DMS53 (cell line): ENCODE measurements at places on chromosomes 11 and 22.

- peak; percentile 27 for DNase-seq
Observed at GRCh38 chr11:11993839-11994238, 14.6 kb downstream of the DKK3 start.

- DNase-seq, result no peak
Observed at GRCh38 chr22:33682927-33683326, 237.3 kb downstream of the LARGE1 start.

DNA sequence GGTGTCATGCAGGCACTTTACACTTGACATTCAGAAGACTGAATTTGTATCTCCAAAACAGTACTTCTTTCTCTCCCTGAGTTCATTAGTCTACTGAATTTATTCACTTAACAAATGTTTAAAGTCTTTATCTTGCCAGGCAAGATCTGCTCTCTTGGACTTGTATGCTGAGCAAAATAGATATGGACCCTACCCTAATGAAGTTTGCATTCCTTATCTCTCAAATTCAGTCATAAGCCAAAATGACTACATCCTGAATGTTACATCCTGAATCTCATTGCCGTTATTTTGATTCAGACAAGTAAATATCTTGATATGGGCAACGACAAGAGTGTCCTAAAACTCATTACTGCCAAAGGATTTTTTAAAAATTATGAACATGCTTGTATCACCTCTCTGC is 29.7 kb downstream of the FAR1 start:
- no peak for DNase-seq

DNA sequence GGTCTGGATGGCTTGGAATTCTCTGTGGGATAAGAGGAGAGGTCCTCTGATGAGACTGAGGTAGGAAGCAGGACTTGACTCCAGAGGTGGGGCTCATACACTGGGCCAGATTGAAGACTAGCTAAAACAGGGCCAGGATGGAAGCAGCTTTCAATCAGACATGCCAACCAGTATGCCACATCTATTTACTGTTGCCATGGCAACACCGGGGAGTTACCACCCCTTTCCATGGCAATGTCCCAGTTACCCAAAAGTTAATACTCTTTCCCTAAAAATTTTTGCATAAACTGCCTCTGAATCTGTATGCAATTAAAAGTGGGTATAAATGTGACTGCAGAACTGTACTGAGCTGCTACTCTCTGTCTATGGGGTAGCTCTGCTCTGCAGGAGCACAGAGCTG is 247.5 kb upstream of the ZBED5 start:
- peak; percentile 18 for DNase-seq

- DNase-seq, result no peak
Observed at GRCh38 chr11:66063900-66064299, 6.2 kb upstream of the PACS1 start.

DNA sequence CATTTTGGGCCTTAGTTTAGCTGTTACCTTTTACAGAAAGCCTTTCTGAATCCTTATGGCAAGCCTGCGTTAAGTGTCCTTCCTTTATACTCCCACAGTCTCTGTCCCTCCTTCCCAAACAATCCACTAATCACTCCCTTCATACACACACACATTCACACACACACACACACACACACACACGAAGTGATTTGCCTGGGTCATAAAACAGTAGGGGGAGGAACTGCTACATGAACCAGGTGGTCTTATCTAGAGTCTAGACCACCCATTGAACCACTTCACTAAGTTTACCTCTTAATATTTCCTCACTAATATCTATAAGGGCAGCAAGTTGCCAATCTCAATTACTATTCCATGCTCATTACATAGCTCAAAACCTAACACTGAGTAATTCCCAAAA is 196.7 kb upstream of the GUCY1A2 start:
- DNase-seq, result no peak

GRCh38 chr11:13183094-13183825 is 94.3 kb upstream of the BMAL1 start:
- DNase-seq, result peak; percentile 69

GRCh38 chr11:44319170-44319551 is 9.2 kb upstream of the ALX4 start:
- DNase-seq, result peak; percentile 35

- peak; percentile 59 for DNase-seq
Observed at GRCh38 chr11:120563703-120564572, 52.4 kb downstream of the GRIK4 start.

DNA sequence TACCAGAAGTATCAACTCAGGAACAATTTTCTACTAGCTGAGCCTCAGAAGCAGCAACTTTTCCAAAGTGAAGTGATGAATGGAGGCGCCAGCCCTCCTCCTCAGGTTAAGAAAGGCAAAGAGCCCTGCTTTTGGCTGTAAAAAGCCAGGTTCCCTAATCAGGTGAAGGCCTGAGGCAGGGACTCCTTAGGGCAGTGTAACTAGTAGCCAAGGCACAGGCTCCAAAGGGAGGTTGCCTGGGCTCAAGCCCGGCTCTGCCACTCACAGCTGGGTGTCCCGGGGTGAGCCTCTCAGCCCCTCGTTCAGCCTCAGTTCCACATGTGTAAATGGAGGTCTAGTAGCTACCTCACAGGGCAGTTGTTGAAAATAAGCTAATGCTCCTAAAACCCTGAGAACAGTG is 19.5 kb downstream of the TSKU start:
- peak; percentile 46 for DNase-seq

- DNase-seq, result peak; percentile 15
Observed at GRCh38 chr11:101341578-101341977, 212.0 kb upstream of the PGR start.

DNA sequence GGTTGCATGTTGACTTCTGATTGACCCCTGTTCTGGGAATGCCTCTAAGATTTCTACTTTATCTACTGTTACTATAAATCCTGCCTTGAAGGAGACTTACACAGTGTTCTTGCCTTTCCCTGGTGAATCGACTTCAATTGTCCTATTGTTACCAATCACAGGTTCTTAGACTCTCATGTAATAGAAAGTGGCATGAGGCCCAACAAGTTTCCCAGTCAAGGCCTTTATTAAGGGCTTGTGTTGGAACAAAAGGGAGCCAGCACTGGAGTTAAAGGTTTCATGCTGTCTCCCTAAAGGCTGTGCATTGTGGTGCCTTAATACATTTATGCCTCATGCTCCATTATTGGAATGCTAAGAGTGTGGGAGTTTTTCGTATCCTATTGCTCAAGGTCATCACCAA is 23.3 kb downstream of the MS4A2 start:
- DNase-seq, result no peak

DNA sequence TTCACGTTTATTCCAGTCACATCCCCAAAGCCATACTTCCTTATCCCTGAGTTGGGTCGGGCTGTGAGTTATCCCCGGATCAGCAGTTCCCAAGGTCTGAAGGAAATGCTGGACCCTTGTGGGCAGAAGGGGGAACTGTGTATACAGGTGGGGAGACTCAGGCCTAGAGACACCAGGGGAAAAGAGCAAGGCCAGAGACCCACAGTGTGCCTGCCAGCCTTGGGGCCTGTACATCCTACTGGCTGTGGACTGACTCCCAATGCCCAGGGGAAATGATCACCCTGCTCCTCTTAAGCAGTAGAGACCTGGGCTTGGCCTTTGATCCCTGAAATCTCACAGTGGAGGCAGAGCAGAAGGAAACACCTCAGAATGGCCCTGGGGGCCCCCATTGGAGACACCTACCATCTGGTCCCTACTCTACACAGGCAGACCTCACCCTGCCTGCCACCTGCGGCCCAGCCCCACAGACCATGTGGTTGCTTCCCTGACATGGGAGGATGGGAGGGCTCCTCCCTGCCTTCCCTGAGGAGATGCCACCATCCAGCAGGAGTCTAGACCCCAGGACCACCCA is 1.3 kb downstream of the SELENOM start:
- DNase-seq, result no peak

GRCh38 chr11:126573325-126573978 is 218.0 kb downstream of the ST3GAL4 start:
- no peak for DNase-seq

GRCh38 chr11:72139500-72139899 is 4.0 kb downstream of the FOLR3 start:
- no peak for DNase-seq

- no peak for DNase-seq
Observed at GRCh38 chr22:48884324-48884723, 943.3 kb downstream of the BRD1 start.

DNA sequence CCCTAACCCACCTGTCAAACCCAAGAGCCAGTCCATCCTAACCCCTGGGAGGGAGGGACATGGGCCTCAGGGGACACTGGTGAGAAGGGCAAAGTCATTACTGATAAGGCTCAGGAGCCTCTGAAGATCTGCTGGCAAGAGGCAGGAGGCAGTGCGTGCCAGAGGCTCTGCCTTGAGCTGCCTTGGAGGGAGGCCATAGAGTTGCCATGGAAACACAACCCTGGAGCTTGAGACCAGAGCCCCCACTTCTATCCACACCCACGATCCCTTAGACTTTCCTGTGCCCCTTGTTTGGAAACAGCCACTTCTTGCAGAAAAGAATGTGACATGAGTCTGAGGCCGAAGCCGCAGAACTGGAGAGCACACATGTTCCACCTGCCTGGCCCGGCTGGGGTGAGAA is 89.7 kb upstream of the CSNK2A3 start:
- no peak for DNase-seq

DNA sequence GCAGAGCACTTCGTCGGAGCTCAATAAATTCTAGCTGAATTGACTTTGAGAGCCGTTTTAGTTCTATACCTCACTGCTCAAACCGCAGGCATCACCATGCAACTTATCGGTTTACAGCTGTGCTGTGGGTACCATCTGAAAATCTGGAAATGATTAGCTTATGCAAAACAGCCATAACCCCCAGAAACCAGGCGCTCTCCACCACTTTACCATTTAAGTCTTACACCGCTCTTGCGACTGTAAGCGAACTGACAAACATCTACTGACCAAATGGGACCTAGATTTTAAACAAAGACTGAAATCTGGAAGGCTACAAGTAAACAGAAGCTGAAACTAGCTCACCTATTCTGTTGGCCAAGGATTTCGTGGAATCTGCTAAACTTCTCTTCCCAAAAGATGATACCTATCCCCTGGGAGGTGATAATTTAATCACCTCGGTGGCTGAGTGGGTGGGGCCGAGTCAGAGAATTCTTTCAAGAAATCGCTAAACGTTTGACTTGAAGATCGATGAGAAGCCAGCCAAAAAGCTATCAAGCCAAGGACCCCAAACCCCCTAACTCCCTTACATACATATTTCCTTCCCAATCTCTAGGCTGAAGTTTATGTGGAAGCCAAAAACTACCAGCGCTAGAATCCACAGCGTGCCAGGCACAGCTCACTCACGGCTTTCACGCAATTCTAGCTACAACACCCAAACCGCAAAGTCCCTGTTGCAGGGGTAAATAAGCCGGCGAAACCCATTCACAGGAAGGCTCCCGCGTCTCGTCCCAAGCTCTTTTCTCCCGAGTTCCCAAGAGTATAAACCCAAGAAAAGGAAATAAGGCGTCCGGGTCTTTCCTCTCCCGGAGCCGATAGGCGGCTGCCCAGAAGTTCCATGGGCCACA is 644 bp downstream of the SPTY2D1 start:
- no peak for DNase-seq

DNA sequence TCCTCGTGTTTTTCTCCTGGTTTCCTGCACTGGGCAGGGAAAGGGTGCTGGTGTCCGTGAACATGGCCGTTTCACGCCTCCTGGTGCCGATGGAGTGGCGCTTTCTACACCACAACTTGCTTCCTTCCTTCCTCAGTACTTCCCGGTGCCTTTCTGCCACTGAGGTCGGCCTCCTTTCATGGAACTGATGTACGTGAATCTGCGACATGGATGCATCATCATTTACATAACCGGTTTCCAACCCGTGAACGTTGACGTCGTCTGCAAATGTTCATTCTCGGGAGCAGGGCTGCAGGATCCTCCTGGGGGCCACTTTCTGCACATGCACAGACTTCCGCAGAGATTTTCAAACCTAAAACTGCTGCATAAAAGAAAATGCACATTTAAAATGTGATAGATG is 474.4 kb downstream of the BRD1 start:
- no peak for DNase-seq

- peak; percentile 69 for DNase-seq
Observed at GRCh38 chr11:70233511-70233934, 30.4 kb downstream of the FADD start.

DNA sequence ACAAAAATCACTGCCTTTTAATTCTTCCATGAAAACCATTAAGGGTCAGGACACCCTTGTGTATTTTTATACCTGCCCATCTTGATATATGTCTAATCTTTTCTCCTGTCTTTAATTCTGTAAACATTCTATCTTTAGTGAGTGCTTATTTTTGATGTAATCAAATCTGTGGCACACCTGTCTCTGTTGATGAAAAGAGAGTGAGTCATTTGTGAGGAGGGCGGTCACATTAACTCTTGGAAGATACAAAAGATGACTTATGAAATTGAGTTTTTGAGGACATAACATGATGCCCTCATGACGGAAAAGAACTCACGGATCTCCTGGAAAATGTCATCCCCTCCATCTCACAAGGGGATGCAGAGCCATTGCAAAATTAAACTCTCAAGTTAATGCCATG is 206.5 kb upstream of the PGR start:
- peak; percentile 74 for DNase-seq

DNA sequence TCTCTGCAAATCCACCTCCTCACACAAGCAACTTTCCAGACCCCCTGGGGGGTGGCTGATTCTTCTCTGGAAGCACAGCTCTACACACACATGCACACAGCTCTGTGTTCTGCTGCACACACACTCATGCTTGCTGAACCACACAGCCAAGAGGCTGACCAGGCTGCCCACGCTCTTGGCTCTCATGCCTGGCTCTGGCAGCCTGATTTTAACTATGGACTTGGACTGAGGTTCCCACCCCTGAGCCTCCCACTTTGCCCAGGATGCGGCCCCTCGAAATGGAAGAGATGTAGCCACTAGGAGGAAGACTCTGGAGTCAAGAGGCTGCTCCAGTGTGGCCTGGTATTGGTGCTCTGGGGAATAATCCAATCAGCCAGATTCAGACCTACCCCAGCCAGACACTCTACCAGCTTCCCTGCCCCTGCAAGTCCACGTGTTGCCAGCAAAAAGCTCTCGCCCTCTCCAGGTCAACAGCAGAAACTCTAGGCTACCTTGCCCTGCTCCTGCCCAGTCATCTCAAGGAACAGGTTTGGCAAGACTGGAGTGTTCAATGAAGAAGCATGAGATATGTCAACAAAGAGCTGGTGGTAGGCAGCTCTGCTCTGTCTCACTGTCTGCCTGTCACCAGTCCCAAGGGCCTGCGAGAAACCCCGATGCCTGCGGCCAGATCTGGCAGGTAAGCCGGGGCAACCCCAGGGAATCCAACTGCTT is 8.8 kb upstream of the CASTOR1 start:
- peak; percentile 84 for DNase-seq

GRCh38 chr22:22955866-22956535 is 68.4 kb downstream of the IGLL5 start:
- DNase-seq, result peak; percentile 60

- no peak for DNase-seq
Observed at GRCh38 chr11:86623041-86623621, 49.3 kb downstream of the ME3 start.

DNA sequence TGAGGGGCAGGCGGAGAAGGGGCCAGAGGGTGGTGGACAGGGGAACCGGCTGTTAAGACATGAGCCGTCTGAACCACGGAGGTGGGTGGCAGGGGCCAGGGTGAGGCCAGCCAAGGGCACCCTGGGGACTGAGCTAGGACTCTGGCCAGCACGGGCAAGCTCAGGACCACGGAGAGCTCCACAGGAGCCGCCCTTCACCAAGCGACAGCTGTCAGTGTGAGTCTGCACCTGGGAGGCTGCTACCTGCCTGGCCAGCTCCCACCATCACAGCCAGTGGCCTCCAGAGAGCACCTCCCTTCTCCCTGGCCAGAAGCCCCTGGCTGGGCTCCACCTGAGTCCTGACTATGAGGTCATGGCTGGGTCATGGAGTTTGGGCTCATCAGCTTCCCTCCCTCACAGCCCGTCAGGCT is 21.6 kb downstream of the MGAT3 start:
- DNase-seq, result peak; percentile 25

GRCh38 chr11:86518211-86518610 is 143.5 kb downstream of the CCDC81 start:
- DNase-seq, result no peak
